ENCODE measurements at places on chromosomes 1 and 21.

GRCh38 chr1:232704256-232704655 is 74.3 kb upstream of the SIPA1L2 start:
- DNase-seq, result no peak

DNA sequence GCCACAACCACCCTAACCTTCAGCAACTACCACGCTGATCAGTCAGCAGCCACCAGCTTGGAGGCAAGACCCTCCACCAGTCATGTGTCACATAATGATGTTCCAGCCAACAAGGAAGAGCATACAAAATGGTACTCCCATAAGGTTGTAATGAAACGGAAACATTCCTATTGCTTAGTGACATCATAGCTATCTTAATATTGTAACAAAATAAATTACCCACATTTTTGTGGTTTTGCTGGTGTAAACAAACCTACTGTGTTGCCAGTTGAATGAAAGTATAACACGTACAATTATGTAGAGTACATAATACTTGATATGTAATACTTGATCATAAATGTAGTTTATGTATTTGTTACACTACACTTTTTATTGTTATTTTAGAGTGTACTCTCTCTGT is 1363.2 kb upstream of the ADGRL4 start:
- DNase-seq, result no peak

DNA sequence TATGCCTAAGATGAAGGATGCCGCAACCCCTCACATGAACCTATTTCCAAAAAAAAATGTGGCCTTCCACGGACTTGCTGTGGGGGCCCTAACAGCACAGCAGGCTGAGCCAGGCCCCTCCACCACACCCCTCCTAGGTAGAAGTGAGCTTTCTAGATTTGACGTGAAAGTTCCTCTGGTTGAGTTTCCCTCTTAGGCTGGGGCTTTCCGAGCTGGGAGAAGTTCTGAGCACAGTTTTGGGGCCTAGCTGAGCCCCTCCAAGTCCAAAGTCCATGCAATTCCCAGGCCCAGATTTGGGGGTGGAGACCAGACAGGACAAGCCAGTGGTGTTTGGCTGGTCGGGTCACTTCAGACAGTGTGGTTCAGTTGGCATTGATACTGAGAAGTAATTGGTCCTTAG is 13.8 kb upstream of the PHLDA3 start:
- no peak for DNase-seq

DNA sequence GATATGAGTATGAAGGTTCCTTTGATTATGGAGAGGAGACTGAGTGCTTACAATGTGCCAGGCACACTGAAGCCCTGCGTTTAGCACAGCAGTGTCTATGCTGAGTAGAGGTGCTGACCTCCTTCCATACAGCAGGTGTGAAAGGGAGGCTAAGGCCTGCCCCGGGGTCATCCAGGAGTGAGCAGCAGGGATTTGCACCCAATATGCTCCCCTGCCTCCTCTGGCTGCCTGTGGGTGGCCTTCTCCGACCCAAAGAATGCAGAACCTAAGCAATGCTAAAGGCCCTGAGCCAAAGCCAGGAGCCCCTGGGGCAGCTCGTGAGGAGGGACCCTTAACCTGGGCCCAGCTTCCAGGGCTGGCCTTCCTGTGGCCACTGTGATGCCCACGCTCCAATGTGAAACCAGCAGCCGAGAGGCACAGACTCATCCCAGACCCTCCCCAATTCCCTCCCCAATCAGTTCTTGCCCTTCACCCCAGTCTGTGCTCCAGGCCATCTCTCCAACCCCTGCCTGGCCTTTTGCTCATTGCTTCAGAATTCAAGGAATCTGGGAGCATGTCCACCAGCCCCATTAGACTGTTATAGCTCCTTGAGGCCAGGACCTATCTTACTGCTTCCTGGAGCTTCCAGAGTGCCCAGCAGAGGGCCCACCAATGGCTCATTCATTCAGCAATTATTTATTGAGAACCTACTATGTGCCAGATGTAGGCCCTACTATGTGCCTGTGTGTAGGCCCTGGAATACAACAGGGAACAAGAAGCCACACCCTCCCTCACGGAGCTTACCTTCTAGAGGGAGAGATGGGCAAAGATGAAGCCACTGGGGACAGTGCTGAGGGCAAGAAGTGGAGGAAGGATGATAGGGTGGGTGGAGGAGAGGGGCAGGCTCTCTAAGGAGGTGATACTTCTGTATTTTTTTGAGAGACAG is 53.3 kb downstream of the TAS1R2 start:
- no peak for DNase-seq

DNA sequence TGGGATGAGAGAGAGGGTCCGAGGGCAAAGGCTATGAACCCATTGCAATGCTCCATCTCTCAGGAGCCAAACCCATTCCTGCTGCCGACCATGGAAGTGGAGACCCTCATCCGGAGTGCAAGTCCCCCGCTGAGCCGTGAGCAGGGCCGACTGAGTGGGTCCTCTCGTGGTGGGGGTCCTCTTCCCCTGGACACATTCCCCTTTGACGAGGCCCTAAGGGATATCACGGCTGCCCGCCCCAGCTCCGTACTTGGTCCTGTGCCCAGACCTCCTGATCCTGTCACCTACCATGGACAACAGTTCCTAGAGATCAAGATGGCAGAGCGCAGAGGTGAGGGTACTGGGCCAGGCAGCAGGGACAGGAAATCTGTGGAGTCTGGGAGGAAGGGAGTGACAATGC is 11.0 kb downstream of the HYI start:
- no peak for DNase-seq

DNA sequence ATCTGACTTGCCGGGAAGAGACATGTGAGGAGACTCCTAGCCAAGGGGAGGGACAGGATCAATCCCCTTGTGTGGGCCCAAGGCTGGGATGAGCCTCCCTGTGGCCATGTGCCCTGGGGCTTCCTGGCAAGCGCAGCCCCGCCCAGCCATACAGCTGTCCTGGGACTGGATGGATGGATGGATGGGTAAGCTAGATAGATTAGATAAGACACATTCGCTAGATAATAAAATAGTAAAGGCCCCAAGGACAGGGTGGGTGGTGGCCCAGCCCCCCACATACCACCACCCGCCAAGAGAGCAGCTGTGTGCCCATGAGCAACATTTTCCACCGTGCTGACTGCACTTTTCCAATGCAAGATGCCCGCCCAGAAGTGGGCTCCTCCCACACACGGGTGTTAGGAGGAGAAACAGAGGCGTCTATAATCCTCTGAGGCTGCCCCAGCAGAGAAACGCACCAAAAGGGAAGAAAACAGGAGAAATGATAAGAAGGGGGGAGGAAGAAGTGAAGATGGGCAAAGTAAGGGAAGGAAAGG is 25.1 kb downstream of the ZBTB17 start:
- DNase-seq, result no peak

DNA sequence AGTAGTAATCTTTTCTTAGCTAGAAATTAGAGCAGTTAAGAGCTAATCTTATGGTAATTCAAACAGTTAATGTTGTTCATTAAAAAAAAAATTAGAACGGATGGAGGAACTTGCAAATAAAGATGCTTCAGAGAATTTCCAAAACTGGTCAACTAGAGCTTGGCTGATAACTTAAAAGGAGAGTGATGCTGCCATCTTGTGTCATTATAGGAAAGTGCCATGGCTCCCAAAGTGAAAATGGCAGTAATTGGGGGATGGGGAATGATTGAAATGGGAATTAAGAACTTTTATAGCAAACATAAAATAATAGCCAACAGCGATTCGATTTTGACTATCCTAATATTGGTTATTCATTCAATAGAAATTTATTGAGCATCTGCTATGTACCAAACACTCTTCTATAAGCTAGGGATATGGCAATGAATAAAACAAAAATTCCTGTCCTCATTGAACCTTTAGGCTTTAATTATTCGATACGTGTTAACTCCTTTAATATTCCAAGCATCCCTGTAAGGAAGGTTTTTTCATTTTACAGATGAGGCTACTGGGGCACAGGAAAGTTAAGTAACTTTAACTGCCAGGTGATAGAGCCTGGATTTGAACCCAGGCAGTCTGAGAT is 5.7 kb upstream of the PLPP3 start:
- DNase-seq, result no peak

- DNase-seq, result no peak
Observed at GRCh38 chr21:37582590-37582989, 216.0 kb downstream of the DYRK1A start.

DNA sequence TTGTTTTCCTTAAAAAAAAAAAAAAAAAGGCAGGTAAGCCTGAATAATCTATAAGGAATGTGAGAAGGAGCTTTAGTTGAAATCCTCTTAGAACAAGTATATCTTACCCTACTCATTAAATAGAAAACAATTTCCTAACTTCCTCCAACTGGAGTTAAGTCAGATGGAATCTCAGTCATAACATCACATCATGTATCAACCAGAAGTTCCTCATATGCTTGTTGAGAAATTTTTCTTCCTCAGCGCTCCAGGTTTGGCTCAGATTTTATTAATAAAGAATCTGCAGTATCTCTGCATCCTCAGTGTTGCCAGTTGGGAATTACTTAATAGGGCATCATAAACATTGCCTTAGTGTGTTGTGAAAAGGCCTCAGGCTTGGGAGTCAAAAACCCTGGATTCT is 37.6 kb downstream of the DUSP10 start:
- DNase-seq, result no peak

DNA sequence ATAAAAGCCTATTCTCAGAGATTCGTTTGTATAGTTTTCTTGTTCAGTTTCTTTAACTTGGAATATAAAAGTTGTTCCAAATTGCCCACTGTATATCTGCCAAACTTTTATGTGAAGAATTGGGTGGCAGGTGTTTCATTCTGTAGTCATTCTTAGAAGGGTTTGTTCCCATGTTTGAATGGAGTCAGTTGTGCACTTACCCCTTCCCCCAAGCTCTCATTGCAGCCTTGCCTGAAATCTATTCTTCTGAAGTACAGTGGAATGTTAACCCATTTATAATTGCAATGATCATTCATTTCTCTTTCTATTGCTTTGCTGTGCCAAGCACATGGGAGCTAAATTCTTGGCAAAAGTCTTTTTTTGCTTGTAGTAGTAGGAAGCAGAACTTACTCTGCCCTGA is 375.3 kb upstream of the C1orf87 start:
- DNase-seq, result no peak

DNA sequence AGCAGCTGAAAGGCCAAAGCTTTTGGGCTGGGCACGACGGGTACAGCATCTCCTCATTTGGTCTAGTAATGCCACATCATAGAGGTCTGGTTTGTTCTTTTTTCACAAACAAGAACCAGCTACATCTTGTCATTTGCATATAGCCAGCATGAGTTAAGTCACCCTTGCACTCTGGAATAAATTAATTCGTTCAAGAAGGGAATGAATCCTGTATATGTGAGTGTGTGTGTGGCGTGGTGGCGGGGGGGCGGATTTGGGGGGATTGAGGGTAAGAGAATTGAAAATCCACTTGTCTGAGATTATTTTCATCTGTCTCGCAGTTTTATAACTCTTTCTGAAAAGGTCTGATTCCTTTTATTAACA is 380.0 kb upstream of the CAMK1G start:
- DNase-seq, result no peak

- DNase-seq, result no peak
Observed at GRCh38 chr1:224253721-224254120, 70.7 kb downstream of the DEGS1 start.

- DNase-seq, result no peak
Observed at GRCh38 chr1:54277451-54278341, 77.7 kb downstream of the MRPL37 start.

DNA sequence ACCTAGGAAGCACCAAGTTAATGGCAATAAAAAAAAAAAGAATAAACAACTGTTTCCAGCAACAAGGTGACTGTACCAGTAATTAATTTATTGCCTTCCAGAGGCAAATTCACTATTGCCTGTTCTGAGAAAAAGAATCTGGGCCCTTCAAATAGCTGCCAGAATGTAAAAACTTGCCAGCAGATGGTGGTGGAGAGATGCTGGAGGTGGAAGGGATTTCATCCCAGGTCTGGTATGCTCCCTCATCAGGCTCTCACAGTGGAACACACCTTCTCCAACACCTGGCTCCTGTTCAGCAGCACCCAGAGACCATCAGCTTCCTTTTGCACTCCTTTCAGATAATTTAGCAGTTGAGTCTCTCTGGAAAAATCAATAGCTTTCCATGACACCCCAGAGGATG is 792.9 kb upstream of the ADAMTS5 start:
- DNase-seq, result no peak

GRCh38 chr21:15282665-15283064 is 217.9 kb upstream of the NRIP1 start:
- DNase-seq, result no peak

DNA sequence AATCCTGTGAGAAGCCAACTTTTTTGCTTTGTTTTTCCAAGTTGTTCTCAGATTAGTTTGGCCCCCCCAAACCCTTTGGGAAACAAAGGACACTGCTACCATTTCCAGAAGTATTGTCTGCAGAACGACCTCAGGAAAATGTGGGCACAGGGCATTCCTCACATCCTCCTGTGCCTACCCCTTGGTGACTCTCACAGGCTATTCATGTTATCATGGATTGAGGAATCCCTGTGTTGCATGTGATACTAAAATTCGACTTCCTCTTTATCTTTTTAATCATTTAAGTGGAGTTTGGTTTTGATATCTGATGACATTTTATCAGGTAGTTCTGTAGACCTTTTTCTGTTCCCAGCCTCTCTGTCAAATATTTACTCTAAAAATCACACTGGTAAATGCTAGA is 184.5 kb downstream of the FASLG start:
- no peak for DNase-seq

DNA sequence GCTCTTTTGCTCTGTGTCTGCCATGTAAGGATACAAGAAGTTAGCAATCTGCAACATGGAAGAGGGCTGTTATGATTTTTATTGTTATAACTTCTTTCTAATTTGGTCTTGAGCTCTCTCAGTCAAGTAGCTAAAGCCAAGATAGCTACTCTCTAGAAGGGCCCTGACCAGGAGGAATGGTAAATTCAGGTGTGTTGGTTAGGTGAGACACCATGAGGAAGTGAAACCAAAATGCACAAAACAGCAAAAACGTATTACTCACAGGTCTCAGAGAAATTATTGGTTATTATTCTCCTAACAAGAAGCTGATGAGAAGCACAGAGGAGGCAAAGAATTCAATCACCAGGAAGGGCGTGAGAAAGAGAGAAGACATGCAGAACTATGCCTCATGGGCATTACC is 51.8 kb upstream of the INSL5 start:
- no peak for DNase-seq

DNA sequence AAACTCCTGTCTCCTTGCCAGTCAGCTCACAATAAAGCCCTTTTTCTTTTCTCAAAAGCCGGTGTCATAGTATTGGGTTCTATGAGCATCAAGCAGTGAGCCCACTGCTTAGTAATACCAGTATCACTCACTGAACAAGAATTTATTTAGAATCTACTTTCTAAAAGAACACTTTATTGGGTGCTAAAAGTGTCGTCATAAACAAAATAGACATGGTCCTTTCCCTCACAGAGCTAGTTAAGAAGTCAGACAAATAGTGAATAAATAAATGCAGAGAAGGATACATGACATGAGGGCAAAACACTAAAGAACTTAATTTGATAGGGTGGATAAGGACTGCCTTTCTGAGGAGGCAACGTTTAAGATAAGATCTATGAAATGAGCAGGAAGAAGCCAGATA is 32.2 kb downstream of the EVI5 start:
- DNase-seq, result no peak

DNA sequence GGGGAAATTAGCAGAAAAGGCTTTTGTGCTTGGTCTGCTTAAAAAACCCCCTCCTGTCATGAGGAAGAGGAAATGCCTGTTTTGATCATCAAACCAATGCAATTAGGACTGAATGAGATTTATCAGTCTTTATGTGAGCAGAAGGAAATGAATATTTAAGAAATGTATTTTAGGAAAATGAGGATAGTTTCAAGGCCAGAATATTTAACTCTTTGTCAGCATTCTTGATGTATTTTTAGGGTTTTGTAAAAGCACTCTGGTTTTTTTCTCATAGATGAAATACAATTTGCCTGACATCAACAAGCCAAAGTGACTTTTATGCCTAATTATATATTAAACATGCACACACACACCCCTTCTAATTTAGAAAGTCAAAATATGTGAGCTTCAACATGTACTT is 213.8 kb downstream of the GRIK1 start:
- no peak for DNase-seq
